Heart left ventricle (tissue), 16 donors: ENCODE measurements at places on chromosomes 5 and 9. TPM values are rescaled to one million over a fixed set of nuclear protein-coding genes. Genes with fewer than 3 reads are reported as not detected.

CHMP5 gene
- 58.5 TPM for total RNA-seq

DNA sequence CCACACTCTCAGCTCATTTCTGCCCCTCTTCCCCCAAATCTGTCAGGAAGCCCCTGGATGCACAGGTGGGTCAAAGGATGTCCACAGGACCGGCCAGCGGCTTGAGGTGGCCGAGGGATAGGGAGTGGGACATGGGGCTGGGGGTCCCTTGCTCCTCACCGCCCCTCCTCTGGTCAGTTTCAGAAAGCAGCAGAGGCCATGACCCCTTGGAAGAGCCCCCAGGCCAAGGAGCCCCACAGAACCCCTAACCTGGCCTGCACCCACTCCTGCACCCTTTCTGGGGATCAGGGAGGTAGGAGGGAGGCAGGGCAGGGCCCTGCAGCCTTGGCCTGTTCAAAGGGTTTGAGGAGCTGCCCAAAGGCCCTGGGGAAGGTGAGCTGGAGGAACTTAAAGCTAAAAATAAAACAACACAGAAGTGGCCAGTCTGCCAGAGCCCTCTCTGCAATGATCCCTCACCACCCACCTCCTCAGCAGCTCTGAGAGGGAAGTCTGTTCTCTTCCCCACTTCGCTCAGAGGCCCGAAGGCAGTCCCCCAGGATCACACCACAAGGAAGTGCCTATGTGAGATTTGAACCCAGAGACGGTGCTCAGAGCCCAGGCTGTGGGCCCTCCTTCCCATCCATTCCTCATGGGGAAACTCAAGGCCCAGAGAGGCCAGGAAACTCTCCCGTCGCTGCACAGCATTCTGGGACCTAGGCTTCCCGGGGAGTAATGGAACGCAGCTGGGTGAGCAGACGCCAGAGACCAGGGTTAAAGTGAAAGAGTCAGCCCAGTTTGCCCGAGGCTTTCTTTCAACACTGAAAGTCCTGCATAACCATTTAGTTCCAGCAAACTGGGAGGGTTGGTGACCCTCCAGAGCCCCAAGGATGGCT lies 910 bp downstream of the ENG start:
- no peak for DNase-seq
- H3K36me3 ChIP-seq = peaks cover 32% of the 10 kb centered on the region
- H3K27ac ChIP-seq = peak overlapping the region; percentile 87

DNA sequence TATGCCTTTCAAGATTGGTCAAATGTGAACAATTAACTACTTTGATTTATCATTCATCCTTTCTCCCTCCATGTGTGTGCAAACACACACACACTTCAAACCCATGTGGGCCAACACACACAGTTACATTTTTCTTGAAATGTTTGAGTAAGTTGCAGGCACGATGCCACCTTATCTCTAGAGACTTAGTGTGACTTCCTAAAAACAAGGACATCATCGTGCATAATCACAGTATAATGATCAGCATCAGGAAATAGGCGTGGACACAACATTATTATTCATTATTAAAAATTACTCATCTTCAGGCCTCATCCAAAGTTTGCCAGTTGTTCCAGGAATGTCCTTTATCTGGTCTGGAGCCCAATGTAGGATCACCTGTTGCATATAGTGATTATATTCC lies 209.5 kb downstream of the GNA14 start:
- no peaks in the 10 kb centered on the region for H3K36me3 ChIP-seq
- no peak for DNase-seq
- no peaks in the 10 kb centered on the region for H3K27me3 ChIP-seq
- no peak overlapping the region for H3K27ac ChIP-seq
- H3K4me3 ChIP-seq = no peak overlapping the region
- H3K4me1 ChIP-seq = no peaks in the 10 kb centered on the region

GRCh38 chr5:78607864-78608263 lies 40.7 kb downstream of the LHFPL2 start:
- no peak for DNase-seq
- no peaks in the 10 kb centered on the region for H3K27me3 ChIP-seq
- no peak overlapping the region for H3K27ac ChIP-seq
- no peak overlapping the region for H3K4me3 ChIP-seq
- H3K4me1 ChIP-seq = peaks cover 13% of the 10 kb centered on the region

GRCh38 chr5:96896276-96896675 lies 20.0 kb downstream of the ERAP2 start:
- no peaks in the 10 kb centered on the region for H3K27me3 ChIP-seq
- peaks cover 100% of the 10 kb centered on the region for H3K36me3 ChIP-seq
- H3K27ac ChIP-seq = no peak overlapping the region
- no peak for DNase-seq
- no peaks in the 10 kb centered on the region for H3K4me1 ChIP-seq

TXN gene
- 48.6 TPM for total RNA-seq

DNA sequence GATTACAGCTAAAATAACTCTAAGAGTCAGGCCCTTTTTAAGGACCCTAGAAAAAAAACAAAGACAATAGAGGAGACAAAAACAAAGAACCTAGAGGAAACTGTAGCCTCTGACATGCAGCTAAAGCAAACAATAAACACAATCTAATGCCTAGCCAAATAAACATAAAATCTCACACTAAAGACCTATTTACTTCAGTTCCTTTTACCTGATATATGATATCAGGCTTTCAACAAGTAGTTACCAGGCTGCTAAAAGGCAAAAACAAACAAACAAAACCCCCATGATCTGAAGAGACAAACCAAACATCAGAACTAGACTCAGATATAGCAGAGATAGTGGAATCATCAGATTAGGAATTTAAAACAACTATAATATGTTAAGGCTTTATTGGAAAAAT lies 226.5 kb upstream of the POU5F2 start:
- no peak overlapping the region for H3K4me3 ChIP-seq
- no peaks in the 10 kb centered on the region for H3K4me1 ChIP-seq
- DNase-seq = no peak

SH3PXD2B gene
- total RNA-seq = 9.0 TPM

GRCh38 chr9:33264003-33264472 lies 470 bp downstream of the BAG1 start:
- peaks cover 21% of the 10 kb centered on the region for H3K4me1 ChIP-seq
- no peaks in the 10 kb centered on the region for H3K27me3 ChIP-seq
- peak; percentile 51 for DNase-seq

OR1Q1 gene
- total RNA-seq = not detected

DNA sequence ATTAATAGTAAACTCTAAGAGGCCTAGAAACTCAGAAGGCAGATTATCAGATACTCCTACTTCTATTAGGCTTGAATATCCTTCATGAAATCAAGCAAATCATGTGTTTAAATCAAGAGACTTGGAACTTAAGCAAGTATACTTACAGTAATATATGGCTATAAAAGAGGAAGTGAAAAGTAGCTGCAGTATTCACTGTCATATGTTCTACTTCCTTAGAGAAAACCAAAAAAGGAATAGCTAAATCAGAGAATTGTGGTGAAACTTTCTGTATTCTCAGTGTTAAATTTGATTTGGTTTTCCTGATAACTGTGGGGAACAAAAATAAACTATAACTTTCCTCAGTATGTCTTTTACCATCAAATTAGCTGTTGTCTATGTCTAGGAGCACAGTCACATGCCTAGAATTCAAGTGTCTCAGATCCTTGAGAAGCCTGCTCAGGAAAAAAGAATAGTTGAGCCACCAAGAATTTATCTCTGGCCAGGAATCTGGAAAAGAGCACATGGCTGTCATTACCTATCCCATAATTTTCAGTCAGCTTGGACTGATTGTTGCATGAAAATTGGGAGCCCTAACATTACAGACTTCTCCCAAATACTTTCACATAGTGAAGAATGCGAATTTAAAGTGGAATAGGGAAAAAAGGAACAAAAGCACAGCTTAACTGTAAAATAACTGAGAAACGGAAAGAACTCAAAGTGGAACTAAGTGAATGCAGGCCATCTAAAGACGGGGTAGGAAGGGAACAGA lies 1.7 kb downstream of the FKBP15 start:
- DNase-seq = no peak
- H3K27me3 ChIP-seq = no peaks in the 10 kb centered on the region
- peaks cover 75% of the 10 kb centered on the region for H3K4me1 ChIP-seq
- H3K36me3 ChIP-seq = no peaks in the 10 kb centered on the region
- H3K27ac ChIP-seq = no peak overlapping the region

DNA sequence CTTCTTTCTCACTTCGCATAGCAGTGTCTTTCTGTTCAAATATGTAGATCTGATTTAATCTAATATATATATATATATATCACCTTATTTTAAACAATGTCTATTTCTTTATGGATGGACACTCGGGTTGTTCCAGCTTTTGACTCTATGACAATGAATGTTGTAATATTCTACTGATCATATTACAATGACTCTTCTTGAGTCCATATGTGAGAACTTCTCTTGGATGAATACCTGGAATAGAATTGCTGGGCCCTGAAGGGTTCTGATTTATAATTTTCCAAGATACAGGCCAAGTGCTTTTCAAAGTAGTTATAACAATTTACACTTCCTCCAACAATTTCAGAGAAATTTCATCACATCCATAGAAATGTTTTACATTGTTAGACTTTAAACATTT lies 28.8 kb downstream of the NTRK2 start:
- no peaks in the 10 kb centered on the region for H3K36me3 ChIP-seq
- H3K27me3 ChIP-seq = no peaks in the 10 kb centered on the region
- no peak for DNase-seq
- no peak overlapping the region for H3K27ac ChIP-seq
- no peaks in the 10 kb centered on the region for H3K4me1 ChIP-seq
- no peak overlapping the region for H3K4me3 ChIP-seq

- no peaks in the 10 kb centered on the region for H3K36me3 ChIP-seq
- peaks cover 24% of the 10 kb centered on the region for H3K27me3 ChIP-seq
- H3K4me3 ChIP-seq = no peak overlapping the region
- H3K4me1 ChIP-seq = no peaks in the 10 kb centered on the region
- no peak overlapping the region for H3K27ac ChIP-seq
Observed at GRCh38 chr5:135514116-135514515, 21.6 kb downstream of the NEUROG1 start.

DNA sequence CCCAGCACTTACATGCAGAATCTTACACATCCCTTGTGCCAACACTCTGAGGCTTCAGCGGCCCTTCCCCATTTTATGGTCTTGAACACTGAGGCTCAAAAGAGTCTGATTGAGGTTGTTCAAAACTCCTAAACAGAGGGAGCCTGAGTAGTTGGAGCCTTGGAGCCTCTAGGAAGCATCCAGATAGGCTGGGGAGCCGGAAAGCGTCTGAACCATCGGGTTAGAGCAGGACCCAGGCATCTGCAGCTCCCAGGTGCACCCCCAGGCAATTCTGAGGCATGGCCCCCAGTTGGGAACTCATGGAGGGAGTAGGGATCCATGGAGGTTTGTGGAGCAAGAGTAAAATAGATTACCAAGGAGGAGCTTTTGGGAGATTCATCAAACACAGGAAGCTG lies 3.8 kb downstream of the OLFML2A start:
- H3K27ac ChIP-seq = peak overlapping the region; percentile 73
- no peak for DNase-seq
- H3K4me1 ChIP-seq = peaks cover 11% of the 10 kb centered on the region
- no peaks in the 10 kb centered on the region for H3K27me3 ChIP-seq
- H3K4me3 ChIP-seq = no peak overlapping the region
- H3K36me3 ChIP-seq = no peaks in the 10 kb centered on the region

SUSD1 gene
- 3.1 TPM for total RNA-seq

GRCh38 chr5:160213537-160213936 lies 15.8 kb upstream of the FABP6 start:
- no peak overlapping the region for H3K27ac ChIP-seq
- DNase-seq = no peak
- no peaks in the 10 kb centered on the region for H3K4me1 ChIP-seq
- H3K36me3 ChIP-seq = no peaks in the 10 kb centered on the region
- no peaks in the 10 kb centered on the region for H3K27me3 ChIP-seq

NR2F1 gene
- total RNA-seq = 0.49 TPM

LRRTM2 gene
- 0.16 TPM for total RNA-seq

IGIP gene
- total RNA-seq = 9.8 TPM

DNA sequence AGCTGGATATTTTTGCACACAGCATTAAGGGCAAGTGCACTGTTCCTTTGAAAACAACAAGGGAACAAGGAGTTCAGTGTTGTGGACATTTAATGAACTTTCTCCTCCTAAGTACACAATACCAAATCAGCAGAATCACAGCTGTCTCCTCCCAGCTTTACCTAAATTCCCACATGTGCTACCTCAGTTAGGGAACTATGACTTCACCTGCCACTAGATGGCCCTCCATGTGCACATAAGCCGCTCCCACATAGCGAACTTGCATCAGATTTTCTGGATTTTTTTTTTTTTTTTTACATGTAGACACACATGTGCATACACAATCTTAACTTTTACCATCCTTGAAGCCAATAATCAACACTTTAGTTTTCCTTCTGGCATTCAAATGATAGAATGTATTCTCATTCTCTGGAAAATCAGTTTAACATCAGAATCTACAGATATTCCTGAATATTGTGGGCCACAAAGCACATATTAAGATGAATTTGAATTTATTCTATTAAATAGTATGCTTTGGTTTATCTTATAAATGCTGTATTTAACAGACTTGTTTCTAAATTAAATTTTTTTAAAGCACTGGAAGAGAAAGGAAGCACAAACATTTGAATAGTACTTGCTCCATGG lies 123.6 kb downstream of the PALM2AKAP2 start:
- H3K27me3 ChIP-seq = no peaks in the 10 kb centered on the region
- peaks cover 27% of the 10 kb centered on the region for H3K4me1 ChIP-seq
- DNase-seq = no peak
- H3K4me3 ChIP-seq = no peak overlapping the region
- H3K36me3 ChIP-seq = no peaks in the 10 kb centered on the region

- no peak overlapping the region for H3K4me3 ChIP-seq
- no peak for DNase-seq
- H3K27ac ChIP-seq = no peak overlapping the region
- H3K27me3 ChIP-seq = no peaks in the 10 kb centered on the region
- H3K4me1 ChIP-seq = no peaks in the 10 kb centered on the region
Observed at GRCh38 chr5:122805481-122805880, 30.6 kb downstream of the SNX2 start.

GRCh38 chr5:40490464-40491111 lies 189.1 kb upstream of the PTGER4 start:
- no peaks in the 10 kb centered on the region for H3K27me3 ChIP-seq
- no peak overlapping the region for H3K4me3 ChIP-seq
- H3K4me1 ChIP-seq = no peaks in the 10 kb centered on the region
- no peak overlapping the region for H3K27ac ChIP-seq
- H3K36me3 ChIP-seq = no peaks in the 10 kb centered on the region

GRCh38 chr5:150023136-150023535 lies 22.6 kb downstream of the HMGXB3 start:
- H3K36me3 ChIP-seq = peaks cover 9% of the 10 kb centered on the region
- H3K4me1 ChIP-seq = peaks cover 5% of the 10 kb centered on the region
- H3K27me3 ChIP-seq = no peaks in the 10 kb centered on the region
- DNase-seq = no peak

DNA sequence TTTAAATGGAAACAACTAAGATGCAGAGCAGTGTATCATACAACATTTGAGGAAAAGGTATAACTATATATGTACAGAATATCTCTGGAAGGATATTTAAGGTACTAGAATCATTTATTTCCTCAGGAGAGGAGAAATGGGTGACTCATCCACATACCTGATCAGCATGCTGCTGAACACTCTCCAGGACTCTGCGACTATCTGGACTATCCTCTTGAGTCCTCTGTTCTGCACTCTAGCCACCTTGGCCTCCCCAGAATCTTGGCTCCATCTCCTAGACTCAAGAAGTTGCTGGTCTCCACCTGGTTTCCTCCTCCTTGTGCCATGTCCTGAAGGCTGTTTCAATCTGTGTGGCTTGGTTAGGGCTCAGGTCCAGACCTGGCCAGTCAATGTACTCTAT lies 8.8 kb upstream of the PRDM6 start:
- H3K27ac ChIP-seq = no peak overlapping the region
- H3K27me3 ChIP-seq = no peaks in the 10 kb centered on the region
- DNase-seq = no peak
- no peak overlapping the region for H3K4me3 ChIP-seq
- no peaks in the 10 kb centered on the region for H3K4me1 ChIP-seq
- H3K36me3 ChIP-seq = no peaks in the 10 kb centered on the region

- H3K27me3 ChIP-seq = peaks cover 30% of the 10 kb centered on the region
- H3K27ac ChIP-seq = no peak overlapping the region
- no peaks in the 10 kb centered on the region for H3K36me3 ChIP-seq
- no peaks in the 10 kb centered on the region for H3K4me1 ChIP-seq
Observed at GRCh38 chr9:852539-852938, 11.0 kb downstream of the DMRT1 start.
